GM04503 (cell line): ENCODE measurements at places on chromosomes 5 and 9.

- DNase-seq, result no peak
Measured at GRCh38 chr9:97658707-97659106, 25.1 kb downstream of the NCBP1 start.

DNA sequence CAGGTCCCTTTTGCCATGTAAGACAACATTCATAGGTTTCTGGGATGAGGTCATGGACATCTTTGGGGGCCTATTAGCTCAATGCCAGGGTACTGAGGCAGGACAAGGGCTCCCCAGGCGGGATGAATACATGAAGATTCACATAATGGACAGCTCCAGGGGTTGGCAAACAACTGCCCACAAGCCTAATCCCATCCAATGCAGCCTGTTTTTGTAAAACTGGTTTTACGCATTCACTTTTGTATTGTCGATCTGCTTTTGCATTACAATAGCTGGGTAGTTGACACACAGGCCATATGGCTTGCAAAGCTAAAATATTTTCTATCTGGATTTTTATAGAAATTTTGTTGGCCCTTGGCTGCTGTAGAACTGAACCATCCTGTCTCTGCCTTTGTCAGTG lies 248.5 kb upstream of the PANK3 start:
- no peak for DNase-seq

- no peak for DNase-seq
Measured at GRCh38 chr5:88825584-88826315, 57.2 kb downstream of the MEF2C start.

GRCh38 chr5:143605403-143606005 lies 202.0 kb upstream of the NR3C1 start:
- DNase-seq, result no peak

- DNase-seq, result no peak
Measured at GRCh38 chr5:23235246-23235645, 272.2 kb upstream of the PRDM9 start.

DNA sequence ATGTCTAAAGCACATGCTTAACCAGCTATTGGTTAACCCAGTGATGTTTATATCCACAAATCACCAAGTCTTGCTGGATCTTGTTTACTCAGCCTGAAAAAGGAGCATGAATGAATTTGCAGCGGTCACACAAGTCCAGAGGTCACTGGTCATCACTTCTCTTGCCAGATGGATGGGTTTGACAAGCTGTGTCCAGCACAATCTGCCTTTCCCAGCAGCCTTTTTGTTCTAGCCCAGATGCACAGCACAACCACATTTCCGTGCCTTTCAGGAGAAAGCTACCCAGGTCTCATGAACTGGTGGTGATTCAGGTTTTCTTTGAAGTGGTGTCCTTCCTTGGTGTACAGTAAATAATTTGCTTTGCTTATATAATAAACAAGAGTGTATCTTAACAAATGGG lies 32.1 kb downstream of the TMEM252 start:
- DNase-seq, result no peak
